Activated CD4-positive, alpha-beta T cell treated with anti-CD3 and anti-CD28 coated beads, Interleukin-2, Interleukin-6, amounts not matched to agents 100 ng/mL and 50 ng/mL, durations not matched to agents 16 hours and 8 hours (primary cell): ENCODE measurements at places on chromosomes 13 and 19.

DNA sequence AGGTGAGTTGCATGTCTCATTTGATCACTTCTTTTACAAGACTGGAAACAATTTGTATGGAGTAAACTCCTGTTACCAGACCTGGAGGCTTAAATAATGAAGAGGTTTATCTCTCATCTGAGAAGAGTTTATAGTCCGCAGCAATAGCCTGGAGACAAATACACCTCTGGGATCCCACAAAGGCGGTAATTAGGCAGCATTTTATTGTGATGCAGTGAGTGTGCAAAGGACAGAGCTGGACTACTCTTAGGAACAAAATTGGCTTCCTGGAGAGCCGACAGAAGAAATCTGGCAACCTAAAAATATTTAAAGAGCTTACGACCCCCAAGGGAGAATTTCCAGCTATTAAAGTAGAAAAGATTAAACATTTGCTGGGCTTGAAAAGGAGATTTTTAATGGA is 11.8 kb upstream of the KATNAL1 start:
- DNase-seq = no peak

DNA sequence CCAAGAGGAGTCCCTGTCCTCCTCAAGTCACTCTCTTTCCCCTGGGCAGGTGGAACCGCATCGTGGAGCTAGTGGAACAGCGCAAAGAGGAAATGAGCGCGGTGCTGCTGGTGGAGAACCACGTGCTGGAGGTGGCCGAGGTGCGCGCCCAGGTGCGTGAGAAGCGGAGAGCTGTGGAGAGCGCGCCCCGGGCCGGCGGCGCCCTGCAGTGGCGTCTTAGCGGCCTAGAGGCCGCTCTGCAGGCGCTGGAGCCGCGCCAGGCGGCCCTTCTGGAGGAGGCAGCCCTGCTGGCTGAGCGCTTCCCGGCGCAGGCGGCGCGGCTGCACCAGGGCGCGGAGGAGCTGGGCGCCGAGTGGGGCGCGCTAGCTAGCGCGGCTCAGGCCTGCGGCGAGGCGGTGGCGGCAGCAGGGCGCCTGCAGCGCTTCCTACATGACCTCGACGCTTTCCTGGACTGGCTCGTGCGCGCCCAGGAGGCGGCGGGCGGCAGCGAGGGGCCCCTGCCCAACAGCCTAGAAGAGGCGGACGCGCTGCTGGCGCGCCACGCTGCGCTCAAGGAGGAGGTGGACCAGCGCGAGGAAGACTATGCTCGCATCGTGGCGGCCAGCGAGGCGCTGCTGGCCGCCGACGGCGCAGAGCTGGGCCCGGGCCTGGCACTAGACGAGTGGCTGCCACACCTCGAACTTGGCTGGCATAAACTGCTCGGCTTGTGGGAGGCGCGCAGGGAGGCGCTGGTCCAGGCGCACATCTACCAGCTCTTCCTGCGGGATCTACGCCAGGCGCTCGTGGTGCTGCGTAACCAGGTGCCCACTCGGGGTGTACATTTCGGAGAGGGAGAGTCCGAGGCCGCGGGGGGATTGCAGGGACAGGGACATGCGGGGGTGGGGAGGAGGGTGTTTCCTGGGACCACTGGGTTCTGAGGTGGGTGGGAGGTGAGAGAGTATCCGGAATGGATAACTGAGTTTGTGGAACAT is 52.8 kb downstream of the SPTBN4 start:
- peak; percentile 39 for DNase-seq

DNA sequence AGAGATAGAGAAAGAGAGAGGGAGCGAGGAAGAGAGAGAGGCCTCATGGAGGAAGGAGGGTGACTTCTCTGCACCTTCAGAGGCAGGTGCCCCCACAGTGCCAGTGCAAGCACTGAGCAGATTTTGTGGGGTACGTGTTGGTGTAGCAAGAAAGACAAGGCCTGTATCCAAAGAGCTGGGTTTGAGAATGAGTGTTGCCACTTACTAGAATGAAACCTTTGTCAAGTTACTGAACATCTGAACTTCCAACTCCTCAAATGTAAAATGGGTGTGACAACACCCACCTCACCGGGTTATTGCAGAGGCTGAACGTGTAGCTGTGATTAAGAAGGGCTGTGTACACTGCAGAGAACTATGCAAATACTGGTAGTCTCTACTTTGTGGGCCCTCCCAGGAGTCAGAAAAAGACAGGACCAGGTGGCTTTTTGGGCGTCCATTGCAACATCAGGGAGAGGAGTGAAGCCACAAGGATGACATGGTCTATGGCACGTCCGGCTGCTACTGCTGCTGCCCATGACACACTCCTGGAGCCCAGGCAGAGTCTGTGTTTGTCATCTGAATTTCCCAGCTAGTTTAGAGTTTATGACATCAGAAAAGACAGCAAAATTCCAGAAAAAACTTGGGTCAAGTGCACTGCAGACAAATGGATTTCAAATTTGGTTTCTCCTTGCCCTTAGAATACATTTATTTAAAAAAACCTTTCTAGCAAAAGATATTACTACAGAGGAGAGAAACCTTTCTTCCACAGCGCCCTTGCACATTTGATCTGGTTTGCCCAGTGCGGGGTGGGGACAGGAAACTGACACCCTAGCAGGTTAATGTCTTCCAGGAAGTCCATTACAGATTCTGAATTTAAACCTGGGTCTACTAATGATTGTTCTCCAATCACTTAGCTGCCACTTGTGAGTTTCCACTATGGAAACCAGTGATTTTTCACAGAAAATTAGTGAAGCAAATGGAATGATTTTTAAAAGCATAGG is 54.0 kb upstream of the ATP12A start:
- DNase-seq = peak; percentile 61

GRCh38 chr19:2273356-2274184 is 8.4 kb downstream of the PEAK3 start:
- peak; percentile 88 for DNase-seq

DNA sequence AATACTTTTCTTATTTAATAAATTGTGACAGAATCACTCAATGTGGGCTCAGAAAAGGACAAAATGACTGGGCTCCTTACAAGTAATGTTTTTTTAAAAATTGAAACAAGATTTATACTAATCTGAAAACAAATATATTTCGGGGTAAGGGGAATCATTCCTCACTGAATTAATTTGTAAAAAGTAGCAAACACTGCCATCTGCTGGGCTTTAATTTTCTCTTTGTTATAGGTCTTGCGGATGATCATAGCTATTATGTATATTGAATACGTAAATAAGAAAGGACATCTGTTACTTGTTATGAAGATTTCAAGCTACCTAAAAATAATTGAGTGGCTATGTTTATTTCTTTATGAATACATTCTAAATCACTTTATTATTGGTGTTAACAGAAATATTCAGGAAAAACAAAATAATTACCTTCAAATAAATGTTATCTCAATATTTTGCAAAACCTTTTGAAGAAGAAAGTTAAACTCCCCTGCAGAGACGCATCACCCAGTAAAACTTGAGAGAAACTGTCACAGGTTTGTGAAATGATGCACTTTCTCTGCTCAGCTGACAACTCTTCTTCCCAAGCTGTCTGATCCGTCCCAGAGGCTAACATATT is 17.8 kb upstream of the ENOX1 start:
- peak; percentile 62 for DNase-seq

DNA sequence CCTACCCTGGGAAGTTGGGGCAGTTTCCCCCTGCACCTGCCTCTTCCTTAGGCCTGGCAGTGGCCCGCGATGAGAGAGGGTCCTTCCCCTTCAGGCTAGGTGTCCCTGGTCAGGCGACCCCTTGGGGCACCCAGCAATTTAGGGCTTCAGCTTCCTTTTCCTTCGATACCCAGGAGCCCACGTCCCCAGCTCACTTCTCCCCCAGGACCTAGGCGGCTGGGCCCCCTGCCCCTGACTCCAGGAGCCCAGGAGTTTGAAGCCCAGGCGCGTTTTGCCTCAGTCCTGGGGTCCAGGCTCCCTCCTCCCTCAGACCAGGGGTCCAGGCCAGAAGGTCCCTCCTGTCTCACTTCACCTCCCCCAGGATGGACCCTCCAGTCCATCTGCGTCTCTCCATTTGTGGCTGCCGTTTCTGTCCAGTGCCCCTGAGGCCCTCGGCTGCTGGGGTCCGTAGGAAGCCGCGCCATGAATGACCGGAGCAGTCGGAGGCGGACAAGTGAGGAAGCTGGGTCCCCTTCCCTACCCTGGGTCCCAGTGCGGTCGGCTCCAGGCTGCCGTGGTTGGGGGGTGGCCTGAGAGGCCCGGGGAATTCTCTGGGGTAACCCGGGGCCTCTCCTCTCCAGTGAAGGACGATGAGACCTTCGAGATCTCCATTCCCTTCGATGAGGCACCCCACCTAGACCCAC is 714 bp downstream of the CCDC106 start:
- DNase-seq = no peak

- DNase-seq = peak; percentile 88
Measured at GRCh38 chr19:35213663-35214632, 14.6 kb downstream of the FAM187B start.

- DNase-seq = no peak
Measured at GRCh38 chr13:67519356-67519755, 289.2 kb upstream of the PCDH9 start.

DNA sequence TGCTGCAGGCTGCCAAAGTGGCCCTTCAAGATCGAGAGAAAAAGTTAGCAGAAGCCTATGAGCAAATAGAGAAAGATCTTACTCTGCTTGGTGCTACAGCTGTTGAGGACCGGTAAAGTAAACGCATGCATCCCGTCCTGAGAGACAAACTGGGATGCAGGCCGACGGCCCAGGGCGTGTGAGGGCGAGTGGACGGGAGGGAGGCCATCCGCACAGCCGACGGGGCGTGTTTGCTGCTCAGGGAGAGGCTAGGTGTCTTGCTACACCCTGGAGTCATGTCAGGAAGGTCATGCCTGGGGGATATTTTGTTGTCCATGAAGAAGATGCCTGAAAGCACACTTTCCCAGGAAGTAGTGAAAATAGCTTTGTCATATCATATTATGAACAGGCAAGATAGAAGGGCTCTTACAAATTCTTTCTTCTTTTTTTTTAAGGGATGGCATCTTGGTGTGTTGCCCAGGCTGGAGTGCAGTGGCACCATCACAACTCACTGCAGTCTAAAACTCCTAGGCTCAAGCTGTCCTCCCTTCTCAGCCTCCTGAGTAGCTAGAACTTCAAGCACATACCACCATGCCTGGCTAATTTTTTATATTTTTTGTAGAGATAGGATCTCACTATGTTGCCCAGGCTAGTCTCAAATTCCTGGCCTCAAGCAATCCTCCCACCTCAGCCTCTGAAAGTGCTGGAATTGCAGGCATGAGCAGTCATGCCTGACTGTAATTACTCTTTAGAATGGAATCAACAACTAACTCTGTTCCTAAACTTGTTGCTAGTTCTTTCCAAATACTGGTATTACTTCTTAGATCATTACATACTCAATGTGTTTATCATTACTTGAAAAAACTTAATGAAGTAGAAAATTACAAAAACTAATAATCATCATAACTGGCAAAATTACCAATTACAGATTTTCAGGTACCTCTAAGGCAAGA is 117.6 kb upstream of the MCF2L start:
- no peak for DNase-seq

DNA sequence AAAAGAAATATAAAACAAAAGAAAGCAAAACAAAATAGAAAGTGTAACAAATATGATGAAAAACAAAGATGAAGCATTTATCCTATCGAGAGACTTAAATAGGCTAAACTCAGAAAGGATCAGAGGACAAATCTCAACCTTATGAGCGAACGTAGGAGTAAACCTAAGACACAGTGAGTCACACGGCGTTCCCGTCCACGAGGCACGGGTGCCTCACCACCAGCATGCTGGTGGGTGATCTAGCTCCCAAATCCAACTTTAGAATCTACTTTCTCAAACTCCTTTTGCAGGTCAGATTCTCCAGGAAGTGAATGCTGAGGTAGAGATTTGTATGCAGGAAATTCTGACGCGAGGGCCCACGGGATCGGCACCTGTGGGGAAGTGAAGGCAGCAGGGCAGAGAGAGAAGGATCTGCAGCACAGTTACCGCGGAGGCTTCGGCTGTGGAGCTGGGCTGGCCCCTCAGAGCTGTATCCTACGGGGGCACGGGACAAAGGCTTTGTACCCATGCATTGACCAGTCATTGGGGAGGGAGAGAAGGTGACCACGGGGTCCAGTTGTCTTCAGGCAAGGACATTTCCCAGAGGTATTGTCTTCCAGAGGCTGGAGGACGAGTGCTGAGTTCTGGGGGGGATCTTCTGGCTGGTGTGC is 7.5 kb upstream of the MIER2 start:
- no peak for DNase-seq

DNA sequence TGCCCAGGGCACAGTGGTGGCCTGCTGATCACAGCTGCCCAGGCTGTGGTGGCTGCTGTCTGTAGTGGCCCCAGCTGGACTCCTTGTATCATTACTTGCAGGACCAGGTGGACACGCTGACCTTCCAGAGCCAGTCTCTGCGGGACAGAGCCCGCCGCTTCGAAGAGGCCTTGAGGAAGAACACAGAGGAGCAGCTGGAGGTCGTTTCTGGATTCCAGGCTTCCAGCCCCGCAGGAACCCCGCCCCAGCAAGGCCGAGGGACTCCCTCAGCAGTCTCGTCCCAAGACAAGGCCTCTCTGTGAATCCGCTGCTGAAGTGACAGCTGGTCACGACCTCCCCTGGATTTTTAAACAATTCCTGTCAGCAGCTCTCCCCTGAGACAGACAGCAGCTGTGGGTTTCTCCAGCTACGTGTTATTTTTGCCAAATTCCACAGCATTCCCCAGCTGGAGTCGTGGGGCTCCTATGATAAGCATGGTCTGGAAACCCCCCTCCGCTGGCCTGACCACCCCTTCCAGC is 98.3 kb downstream of the SLC7A1 start:
- no peak for DNase-seq

DNA sequence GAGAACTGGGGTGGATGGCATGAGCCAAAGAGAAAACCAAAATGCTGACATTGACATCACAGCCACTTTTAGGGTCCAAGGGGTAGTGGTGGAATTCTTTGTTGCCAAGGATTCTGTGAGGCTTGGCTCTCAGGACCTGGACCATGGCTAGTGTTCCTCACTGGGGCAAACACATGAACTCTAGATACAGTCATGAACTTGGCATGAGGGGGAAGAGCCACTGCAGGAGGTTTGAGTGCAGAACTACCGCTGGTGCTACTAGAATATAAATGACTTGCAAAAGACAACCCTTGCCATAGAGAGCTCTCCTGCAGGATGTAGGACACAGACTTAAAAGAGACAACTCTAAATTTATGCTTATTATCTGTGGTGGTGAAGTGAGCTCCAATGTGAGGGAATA is 29.8 kb upstream of the FRY start:
- DNase-seq = no peak

GRCh38 chr19:40611096-40611495 is 9.9 kb downstream of the LTBP4 start:
- peak; percentile 48 for DNase-seq

DNA sequence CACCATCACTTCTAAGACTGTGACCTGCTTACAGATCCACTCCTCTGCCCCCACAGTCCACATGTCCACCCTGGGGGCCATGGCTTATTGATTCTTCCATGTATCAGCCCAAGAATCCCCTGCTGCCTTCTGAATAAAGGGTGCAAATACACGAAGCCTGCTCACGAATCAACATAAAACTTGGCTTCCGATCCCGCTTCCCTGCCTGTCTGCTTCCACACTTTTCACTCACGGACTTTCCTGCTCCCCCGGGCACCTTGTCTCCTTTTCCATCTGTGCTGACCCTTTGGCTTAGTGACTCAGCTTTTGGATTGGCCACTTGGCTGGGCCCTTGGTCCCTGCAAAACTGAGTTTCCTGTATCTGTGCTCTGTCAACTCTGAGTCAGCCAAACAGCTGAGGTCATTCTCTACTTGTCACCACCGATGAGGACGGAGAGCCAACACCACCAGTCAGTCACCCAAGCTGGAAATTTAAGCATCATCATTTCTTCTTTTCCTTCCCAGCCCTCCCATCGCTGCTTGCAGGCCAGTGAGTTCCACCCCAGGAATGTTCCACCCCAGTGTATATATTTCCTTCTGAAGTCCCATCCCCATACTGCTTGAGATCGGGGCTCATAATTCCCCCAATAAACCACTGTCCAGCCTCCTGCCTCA is 11.4 kb upstream of the USP12 start:
- DNase-seq = no peak
